Suppressor macrophage treated with lipopolysaccharide for 1 hour (primary cell): ENCODE measurements at places on chromosomes 12 and 14.

DNA sequence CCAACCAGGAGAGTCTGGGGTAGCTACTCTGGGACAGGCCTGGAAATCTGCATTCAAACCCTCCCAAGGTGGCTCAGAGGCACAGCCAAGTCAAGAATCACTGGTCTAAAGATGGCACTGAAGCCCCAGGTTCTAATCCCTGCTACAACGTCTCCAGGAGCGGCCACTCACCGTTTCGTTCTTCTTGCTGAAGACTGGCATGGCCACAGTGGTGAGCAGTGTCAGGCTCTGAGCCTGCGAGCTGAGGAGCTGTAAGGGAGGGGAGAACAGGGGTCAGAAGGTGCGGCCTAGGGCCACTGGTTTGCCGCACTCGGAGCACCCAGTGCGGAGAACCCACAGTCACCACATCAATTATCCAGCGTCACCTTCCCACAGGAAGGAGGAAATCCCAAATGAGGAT, 38.8 kb downstream of the CACNA2D4 start:
- DNase-seq: no peak

- no peak for DNase-seq
Measured at GRCh38 chr12:57254506-57255280, 3.7 kb upstream of the STAC3 start.

DNA sequence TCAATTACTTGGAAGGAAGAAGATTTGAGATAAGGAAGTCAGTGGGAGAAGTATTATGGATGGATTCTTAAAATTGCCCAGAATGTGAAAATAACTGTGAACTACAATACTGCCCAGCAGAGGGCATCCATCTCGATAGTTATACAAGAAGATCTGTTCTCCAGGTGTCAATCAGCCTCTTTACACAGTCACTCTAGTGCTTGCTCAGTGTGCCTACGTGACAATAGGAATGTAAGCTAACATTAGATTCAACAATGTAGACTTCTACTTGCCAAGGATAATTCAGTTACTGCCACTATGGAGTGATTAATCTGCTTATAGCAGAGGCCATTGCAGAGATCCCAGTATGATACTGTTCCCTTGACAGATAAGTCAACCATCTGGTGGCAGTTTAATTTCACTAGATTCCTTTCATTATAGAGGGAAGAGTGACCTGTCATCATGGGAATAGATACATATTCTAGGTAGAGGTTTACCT, 10.6 kb upstream of the MAP4K5 start:
- peak; percentile 64 for DNase-seq

DNA sequence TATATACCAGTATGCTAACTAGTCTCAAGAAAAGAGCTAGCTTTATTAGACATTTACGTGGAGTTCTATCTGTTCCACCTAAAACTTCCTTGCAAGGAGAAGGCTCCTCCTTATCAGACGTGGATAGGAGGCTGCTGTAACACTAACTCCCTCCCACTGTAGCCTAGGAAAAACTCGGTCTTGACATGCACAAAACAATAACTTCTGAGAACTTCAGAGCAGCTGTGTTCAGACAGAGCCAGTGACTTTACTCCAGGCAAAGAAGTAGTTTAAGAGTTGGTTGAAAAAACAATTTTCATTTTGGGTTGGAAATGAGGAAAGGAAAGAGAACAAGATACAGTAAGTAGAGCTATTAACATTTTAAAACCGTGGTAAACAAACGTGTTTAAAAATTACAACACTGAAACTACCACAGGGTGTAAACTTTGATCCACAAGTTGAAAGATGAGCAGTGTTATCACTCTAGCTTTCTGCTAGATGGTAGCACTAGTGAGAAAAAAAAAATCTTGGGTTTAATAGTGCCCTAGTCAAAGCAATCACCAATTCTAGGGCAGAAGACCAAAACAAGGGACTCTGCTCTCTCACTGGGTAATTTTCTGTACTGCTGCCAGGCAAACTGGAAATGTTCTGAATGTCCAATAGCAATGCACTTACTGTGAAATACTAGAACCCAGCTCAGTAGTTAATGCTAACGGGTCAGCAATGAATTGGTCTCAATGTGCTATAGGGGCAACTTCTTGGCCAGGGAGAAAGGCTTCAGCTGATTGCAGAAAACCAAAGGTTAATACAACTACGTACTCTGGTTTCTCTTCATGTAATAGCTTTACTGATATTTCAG, 2.4 kb downstream of the ATF7 start:
- no peak for DNase-seq
